ENCODE measurements at places on chromosomes 6 and 20.

- DNase-seq: no peak
These were observed 34.1 kb downstream of the PRPH2 start for GRCh38 chr6:42688281-42688680.

DNA sequence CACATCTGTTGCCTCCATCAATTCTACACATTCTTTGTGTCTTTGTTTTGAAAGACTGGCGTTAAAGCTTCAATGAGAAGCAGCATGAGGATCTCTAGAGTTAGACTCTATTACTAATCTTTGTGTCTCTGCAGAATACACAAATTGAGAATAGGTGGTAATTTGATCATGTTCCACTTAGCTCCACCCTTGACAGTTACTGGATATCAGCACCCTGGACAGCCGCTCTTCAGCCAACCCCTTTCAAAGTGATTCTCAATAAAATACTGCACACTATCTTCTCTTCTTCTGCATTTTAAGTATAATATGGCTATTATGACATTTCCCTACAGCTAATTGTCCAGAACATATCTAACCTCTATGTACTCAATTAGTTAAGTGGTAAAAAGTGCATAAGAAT is 54.3 kb upstream of the CNR1 start:
- no peak for DNase-seq

GRCh38 chr20:699811-700338 is 24.3 kb upstream of the SCRT2 start:
- no peak for DNase-seq

DNA sequence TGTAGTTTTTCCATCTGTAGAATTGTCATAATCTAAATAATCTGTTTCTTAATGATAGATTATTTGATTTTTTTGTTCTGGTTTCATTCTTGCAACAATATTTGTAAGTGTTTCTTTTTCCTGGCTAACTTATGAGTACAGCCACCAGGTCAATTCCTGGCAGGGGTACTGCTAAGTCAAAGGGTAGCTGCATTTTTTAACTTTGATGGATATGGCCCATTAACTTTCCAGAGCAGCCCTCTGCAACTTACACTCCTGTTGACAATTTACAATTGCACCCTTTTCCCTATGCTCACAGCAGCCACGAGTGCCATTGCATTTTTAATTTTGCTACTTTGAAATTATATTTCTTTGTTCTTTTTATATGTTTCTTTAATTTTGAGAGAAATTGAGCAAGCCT is 209.3 kb upstream of the CST7 start:
- no peak for DNase-seq

DNA sequence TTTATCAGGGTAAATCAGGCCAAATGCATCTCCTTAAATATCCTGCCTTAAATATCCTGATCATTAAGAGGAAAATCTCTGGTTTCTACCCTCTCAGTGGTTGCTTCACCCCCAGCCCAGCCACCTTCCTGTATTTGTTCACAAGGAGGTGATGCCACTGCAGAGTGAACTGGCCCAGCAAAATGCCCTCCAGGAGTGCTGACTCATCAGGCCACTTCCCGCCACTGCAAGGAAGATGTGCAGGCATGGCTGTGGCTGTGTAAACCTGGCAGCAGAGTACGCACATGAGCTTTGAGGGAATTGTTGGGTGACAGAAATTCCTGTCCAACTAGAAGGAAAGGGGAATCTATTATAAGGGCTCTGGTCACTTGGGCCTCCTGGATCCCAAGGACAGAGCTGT is 13.8 kb downstream of the NQO2 start:
- DNase-seq: no peak

- DNase-seq: peak; percentile 37
These were observed 180.3 kb downstream of the ANKRD60 start for GRCh38 chr20:58048096-58048702.

DNA sequence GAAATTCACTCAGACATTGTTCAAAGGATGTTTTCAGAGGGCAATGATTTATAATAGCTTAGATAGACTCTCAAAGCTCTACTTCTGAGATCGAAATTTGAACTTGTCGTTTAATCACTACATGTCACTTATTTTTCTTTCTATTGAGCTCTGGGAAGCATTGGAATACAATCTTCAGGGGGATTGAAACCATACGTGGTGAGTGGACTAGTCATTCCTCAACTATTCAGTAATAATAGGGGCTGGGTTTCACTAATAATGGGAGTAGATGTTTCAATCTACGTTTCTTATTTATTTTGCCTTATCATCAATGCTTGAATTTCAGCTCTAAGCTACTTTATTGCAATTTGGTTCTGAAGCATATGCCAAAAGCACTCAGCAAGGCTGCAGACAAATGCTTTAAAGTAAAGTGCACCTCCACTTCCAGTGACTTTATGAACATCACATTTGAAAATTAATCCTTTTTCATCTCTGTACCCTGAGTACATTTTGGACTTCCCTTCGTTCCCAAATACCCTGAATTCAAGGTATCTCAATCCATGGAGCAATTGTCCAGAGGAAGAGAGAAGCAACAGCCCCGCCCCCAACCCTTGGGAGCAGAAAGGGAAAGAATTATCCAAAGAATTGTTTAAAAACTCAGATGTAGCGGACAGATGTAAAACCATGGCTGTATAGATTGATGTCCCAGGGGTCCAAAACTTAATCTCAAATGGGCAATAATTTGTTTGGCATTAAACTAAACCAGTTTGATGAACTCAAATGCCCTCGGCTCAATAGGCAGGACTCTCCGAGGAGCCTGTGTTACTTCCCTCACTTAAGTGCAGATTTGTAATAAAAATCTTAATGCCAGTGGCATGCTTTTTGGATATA is 68.1 kb downstream of the HFE start:
- no peak for DNase-seq

GRCh38 chr20:58331961-58332551 is 22.5 kb downstream of the RAB22A start:
- no peak for DNase-seq

DNA sequence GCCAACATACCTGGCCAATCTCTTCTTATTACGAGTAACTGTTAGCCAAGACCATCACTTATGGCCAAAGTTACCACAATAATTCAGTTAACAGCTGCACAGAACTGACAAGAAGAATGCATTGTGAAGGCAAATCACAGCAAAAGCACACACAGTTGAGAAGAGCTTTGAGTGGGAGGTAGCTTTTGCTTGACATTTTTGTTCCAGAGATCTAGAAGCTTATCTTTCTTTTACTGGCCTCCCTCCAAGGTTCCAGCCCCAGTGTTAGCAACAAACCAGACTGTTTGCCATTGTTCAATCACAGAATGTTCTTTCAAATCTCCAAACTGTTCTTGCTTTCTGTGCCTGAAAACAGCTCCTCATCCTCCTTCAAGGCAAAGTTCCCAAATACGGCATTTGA is 35.9 kb upstream of the IRAK1BP1 start:
- no peak for DNase-seq

- DNase-seq: no peak
These were observed 23.0 kb downstream of the L3MBTL1 start for GRCh38 chr20:43530321-43531090.

GRCh38 chr20:32823078-32823477 is 3.3 kb downstream of the MAPRE1 start:
- DNase-seq: peak; percentile 50

DNA sequence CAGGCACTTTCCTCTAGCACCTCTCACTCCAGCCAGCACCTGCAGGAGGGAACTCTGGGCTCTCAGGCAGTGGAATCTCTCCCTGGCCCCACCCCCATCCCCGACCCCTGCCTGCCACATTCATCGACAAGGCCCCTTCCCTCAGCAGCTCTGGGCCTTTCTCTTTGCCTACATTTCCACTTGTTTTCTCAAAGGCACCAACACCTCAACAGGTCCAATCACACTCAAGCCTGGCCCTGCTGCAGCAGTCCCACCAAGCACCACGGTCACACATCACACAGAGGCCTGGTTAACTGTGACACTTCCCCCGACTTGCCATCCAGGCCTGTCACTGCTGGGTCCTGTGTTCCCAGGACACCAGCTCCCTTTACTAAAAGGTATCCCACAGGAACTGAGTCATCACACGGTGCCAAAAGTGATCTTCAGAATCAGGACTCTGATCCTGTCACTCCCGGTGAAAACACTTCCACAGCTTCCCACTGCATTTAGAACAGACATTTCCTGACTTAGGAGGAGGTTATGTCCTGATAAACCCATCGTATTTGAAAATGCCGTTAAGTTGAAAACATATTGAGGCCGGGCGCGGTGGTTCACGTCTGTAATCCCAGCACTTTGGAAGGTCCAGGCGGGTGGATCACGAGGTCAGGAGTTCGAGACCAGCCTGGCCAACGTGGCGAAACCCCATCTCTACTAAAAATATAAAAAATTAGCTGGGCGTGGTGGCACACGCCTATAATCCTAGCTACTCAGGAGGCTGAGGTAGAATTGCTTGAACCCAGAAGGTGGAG is 54.9 kb downstream of the MYH7B start:
- no peak for DNase-seq

- DNase-seq: no peak
These were observed 22.2 kb upstream of the PNPLA1 start for GRCh38 chr6:36247693-36248092.

- peak; percentile 73 for DNase-seq
These were observed 4.6 kb downstream of the SMIM29 start for GRCh38 chr6:34243901-34244884.

GRCh38 chr20:23049201-23050075 is at the start of gene THBD:
TSS of gene THBD (minus strand) at chr20:23049672. CDS start at chr20:23049504, 168 bp downstream.
- DNase-seq: no peak

- no peak for DNase-seq
These were observed 2.7 kb downstream of the BMP2 start for GRCh38 chr20:6769903-6770785.

DNA sequence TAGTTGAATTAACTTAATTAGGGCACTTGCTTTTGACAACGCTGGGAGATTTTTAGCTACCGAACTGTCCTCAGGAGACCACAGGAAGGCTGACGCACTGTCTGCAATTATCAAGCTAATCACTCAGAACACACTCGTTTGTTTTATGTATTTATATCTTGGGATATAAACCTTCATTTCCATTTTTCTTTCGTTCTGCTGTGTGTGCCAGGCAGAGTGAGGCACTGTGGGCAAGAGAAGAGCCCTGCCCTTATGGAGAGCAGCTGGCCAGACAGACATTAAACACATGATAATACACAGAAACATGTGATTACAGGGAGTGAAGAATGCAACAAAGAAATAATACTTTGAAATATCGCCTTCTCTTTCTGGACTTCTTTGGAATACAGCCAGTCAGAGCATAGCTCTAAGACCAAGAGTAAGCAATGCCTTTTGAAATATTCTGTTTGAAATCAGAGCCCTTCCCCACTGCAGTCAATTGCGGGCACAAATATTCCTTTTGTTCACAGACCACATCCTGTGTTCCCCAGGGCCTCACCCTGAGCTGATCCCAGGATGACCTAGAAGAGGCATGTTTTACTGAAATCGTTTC is 96.8 kb downstream of the ANKRD60 start:
- peak; percentile 63 for DNase-seq

- no peak for DNase-seq
These were observed 3.0 kb upstream of the FOXO3 start for GRCh38 chr6:108557494-108558371.

- no peak for DNase-seq
These were observed 237.7 kb downstream of the FOXA2 start for GRCh38 chr20:22346716-22347115.

DNA sequence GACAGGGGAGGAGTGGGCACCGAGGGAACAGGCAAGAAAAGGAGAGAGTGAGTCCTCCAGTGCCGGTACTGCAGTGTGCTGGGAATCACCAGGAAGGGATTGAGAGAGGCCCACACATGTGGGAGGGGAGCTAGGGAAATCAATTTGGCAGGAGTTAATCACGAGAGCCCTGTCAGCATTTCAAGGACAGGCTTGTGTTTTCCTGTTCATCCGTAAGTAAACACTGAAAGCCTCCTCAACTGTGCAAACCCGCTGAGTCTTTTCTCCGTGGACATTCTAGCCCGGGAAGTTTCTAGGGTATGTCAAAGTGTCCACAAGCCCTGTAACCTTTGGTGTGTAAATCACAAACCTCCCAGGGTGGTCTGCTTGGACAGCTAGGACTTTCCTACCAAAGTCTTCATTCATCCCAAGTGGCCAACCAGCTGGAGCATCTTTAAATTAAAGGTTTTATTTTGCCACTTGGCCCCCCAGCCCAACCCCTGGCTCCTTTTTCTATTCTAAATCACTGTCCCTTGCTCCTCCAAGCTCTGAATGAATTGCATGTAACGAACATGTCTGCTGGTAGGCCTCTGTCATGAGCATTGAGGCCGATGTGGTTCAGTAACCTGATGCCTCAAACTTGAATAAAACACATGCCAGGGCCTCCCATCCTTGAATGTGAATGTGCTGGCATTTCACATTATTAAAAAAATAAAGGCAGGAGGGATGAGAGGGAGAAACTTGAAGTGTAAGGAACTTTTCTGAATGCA is 149.1 kb downstream of the ZNF217 start:
- no peak for DNase-seq

Data from fibroblast of skin of left quadriceps (primary cell).